Ascending aorta (tissue), 2 donors: ENCODE measurements at places on chromosomes 1 and 21.
A peak's percentile ranks its signal among the peaks of the same experiment; 100 is the strongest.

DNA sequence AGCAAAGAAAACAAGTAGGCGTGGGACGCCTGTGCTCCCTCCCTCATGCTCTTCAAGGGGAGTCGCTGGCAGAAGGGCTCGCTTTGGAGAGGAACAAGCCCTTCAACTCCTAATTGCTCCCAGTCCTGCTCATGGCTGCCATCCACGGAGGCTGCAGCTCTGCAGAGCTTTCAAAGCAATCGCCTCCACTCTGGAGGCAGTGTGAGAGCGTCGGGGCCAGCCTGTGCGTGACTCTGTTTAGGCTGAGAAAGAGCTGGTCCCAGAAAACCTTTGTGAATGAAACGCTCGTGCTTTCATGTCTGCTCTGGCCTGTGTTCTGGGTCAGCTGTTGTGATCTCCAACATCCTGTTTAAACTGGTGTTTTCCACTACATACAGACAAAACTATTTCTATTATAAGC, 23.9 kb upstream of the RUNX1 start:
- DNase-seq, result no peak

- no peak for DNase-seq
Measured at GRCh38 chr1:116130356-116130755, 19.2 kb downstream of the MAB21L3 start.

- no peak for DNase-seq
Measured at GRCh38 chr1:91725989-91726721, 159.8 kb downstream of the TGFBR3 start.

DNA sequence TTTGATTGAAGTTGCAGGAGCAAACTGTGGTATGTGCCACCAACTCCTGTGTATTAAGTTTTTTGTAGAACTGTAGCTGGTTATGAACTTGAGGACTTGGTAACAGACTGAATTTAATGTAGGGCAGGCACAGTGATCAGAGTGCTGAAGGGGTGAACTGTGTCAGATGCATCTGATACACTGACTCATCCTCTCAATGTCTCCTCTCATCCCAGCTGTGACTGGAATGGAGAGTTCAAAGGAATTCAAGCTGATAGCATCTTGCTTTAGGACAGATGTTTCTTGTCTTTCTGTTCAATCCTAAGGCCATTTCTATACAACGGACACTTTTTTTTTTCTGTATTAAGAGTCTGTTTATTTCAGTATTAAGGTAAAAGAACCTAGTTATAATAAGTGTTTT, 25.0 kb upstream of the GBP1 start:
- no peak for DNase-seq

- no peak for DNase-seq
Measured at GRCh38 chr1:109373126-109373525, 24.6 kb downstream of the SORT1 start.

DNA sequence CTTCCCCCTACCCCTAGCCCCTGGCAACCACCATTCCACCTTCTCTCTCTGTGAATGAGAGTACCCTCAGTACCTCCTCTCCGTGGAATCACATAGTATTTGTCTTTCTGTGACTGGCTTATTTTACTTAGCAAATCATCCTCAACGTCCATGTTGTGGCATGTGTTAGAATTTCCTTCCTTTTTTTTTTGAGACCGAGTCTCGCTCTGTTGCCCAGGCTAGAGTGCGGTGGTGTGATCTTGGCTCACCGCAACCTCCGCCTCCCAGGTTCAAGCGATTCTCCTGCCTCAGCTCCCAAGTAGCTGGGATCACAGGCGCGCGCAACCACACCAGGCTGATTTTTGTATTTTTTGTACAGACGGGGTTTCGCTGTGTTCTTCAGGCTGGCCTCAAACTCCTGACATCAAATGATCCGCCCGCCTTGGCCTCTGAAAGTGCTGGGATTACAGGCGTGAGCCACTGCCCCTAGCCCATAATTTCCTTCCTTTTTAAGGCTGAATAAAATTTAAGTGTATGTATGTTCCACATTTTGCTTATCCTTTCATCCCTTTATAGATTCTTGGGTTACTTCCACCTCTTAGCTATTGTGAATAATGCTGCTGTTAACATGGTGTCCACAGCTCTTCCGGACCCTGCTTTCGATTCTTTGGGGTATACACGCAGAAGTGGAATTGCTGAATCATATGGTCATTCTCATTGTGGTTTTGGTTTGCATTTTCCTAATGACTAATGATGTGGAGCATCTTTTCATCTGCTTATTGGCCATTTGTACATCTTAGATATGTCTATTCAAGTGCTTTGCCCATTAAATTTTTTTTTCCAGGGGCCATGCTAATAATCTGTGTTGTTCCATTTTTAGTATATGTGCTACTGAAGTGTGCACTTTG, 32.3 kb downstream of the ERRFI1 start:
- no peak for DNase-seq

GRCh38 chr1:211174375-211174774, 40.4 kb upstream of the KCNH1 start:
- DNase-seq, result no peak

DNA sequence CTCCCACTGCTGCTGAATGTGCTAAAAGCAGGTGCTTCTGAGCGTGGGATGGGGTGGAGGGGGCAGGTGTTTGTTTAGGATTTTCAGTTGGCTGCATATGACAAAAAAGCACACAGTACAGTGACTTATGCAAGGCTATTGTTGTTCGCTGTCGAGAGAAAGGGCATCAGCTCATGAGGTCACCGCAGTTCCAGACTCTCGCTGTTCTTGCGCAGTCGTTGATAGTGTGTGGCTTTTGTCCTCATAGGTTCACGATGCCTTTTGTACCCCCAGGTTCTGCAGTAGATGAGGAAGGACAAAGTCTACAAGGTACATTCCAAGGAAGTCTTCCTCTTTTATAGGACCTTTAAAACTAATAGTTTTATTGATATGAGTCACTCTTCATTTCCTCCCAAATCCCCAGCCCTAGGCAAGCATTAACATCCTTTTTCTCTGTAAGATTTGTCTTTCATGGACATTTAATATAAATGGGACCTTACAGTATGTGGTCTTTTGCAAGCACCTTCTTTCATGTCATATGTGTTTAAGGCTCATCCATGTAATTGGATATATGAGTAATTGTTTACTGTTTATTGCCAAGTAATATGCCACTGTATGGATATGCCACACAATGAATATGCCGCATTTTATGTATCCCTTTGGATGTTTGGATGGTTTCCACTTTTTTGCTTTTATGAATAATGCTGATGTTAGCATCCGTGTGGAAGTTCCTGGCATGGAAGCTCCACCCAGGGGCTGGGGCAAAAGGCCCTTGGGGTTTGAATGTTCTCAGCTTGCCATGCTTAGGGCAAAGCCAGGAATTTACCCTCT, 14.5 kb upstream of the NLRP3 start:
- DNase-seq, result no peak

GRCh38 chr1:170959385-170959784, 24.1 kb downstream of the MROH9 start:
- no peak for DNase-seq

DNA sequence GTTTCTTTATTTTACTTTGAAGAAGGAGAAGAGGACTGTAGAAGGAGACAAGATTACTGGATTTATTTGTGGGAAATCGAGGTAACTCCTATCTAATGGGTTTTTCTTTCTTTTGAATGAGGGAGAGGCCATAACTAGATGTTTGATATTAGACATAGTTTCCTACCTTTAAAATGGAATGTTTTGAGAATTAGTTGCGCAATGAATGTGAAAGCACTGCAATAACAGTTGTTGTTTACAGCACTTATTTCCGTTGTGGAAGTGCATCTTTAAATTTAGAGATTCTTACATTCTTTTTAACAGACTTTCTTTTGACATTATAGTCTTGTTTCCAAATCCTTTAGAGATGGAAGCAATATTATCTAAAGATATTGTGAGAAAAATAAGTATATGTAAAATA, 229.0 kb downstream of the SRGAP2C start:
- DNase-seq, result no peak

- peak; percentile 92 for DNase-seq
Measured at GRCh38 chr1:7770997-7771822, at the start of gene VAMP3. VAMP3 (plus strand) TSS chr1:7771296; CDS start chr1:7771384, 88 bp downstream.

DNA sequence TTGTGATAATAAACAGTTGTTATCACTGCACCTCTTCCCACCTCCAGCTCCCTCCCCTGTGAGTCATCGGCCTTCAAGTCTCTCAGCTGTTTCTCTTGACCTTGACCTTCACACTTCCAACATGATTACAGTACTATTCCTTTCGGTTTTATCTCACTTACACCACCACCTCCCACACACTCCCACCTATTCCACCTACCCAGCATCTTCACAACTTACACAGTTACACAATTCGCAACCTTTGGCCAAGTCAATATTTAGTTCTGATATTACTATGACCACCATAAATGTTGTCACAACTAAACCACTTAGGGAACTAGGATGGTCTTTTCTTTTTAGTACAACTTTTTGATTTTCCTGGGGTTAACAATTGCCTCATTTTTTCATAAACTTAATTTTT, 60.2 kb downstream of the RIPK4 start:
- DNase-seq, result no peak

GRCh38 chr1:48823168-48823567, 46.5 kb upstream of the BEND5 start:
- no peak for DNase-seq

DNA sequence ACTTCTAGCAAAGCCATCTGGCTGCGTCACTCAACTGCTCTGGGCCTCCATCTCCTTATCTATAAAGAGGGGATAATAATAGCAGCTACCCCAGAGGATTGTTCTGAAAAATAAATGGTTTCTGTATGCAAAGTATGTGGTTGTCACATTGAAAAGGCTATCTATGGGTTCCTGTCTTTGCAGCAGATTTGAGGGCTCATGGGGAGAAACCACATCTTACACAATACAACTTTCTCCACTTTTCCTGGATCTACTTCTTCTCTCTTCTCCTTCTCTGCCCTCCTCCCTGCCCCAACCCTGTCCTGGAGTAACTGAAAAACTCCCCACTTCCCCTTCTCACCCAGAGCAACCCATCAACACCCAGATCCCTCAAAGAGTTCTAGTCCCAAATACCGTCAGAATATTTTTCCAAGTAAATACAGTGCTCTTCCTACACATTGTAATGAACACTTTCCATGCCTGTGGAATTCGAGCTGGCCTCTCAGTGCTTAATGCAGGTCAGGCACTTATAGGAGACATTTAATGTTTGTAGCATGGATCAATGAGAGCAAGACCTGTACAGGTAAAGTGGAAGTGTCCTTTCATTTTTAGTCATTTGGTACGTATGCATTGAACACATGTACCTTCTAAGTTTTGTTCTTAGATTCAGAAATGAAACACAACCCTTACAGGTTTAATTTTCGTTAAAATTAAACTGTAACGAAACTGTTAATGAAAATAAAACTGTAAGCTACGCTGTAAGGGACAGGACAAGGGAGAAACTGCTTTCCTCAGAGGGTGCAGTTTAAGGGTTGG, 131.9 kb downstream of the AK5 start:
- DNase-seq, result no peak

- DNase-seq, result no peak
Measured at GRCh38 chr1:233172201-233172600, 123.3 kb downstream of the PCNX2 start.

GRCh38 chr1:201264554-201264953, 18.8 kb upstream of the PKP1 start:
- peak; percentile 19 for DNase-seq

DNA sequence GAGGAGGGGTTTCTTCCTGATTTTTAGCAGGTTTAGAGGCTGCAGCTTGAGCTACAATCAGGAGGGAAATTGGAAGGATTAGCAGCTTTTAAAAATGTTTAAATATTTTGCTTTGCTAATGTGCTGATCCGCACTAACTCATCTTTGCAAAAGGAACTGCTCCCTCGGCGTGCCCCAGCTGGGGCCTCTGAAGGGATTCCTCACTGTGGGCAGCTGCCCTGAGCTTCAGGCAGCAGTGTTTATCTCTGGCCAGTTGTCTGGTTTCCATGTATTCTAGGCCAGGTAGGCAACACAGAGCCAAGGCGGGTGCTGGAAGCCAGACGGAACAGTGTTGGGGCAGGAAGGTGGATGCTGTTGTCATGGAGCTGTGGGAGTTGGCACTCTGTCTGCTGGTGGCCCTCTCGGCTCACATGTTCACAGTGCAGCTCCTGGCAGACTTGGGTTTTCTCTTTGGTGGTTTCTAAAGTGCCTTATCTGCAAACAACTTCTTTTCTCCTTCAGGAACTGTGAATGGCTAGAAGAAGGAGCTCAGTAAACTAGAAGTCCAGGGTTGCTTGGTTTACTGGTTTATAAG, 18.9 kb downstream of the NECAP2 start:
- DNase-seq, result no peak

GRCh38 chr1:9062021-9062471, 7.4 kb downstream of the SLC2A5 start:
- no peak for DNase-seq

DNA sequence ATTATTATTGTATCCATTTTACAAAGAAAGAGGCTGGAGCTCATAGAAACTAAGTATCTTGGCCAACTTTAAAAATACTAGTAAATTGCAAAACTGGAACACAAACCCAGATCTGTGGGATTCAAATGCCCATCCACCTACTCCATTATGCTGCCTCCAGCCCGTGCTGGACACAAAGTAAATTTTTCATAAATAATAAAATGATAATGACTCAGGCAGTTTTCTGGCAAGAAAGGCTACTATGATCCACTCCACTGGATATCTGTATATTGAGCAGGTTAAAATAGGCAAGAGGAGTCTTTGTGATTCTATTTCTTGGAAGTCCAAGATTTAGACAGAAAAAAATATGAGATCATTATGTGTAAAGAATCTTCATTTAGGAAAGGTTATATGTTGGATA, 138.3 kb upstream of the DUSP10 start:
- DNase-seq, result no peak

DNA sequence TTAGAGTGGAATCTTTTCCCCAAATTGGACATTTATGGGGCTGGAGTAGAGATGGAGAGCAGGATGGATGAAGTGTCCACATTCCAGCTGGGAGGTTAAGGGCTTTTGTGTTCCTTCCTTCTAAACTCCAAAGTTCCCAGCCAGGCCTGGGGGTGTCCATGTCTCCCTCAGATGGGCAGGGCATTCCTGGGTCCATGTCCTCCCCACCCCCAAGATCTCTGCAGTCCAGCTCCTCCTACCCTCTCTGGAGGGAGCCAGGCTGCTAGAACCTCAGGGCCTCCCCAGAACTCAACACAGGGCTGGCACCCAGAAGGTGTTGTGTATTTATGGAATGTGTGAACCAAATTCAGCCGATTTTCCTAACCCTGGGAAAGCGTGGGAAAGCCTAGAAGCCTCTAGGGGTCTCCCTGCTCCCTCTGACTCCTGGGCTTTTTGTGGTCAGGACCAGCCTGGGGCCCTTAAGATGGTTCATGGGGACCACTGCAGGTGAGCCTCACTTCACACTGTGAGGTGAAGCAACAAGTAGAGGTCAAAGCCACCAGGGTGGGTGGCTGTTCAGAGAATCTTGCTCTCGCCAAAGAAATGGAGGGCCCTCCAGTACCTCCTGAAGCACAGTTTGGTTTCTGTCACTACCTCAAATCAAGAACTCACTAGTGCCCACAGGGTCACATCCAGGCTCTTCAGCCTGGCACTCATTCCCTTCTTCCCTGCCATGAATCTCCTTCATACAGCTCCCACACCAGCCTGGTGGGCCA, 54.8 kb downstream of the GLIS1 start:
- DNase-seq, result no peak

GRCh38 chr1:90817399-90817798, 100.3 kb upstream of the BARHL2 start:
- DNase-seq, result no peak

GRCh38 chr21:16455978-16456377, 726.2 kb downstream of the USP25 start:
- DNase-seq, result no peak

GRCh38 chr1:204466416-204467405, 27.9 kb downstream of the PIK3C2B start:
- DNase-seq, result peak; percentile 73
